ENCODE measurements at places on chromosomes 1 and 21.

DNA sequence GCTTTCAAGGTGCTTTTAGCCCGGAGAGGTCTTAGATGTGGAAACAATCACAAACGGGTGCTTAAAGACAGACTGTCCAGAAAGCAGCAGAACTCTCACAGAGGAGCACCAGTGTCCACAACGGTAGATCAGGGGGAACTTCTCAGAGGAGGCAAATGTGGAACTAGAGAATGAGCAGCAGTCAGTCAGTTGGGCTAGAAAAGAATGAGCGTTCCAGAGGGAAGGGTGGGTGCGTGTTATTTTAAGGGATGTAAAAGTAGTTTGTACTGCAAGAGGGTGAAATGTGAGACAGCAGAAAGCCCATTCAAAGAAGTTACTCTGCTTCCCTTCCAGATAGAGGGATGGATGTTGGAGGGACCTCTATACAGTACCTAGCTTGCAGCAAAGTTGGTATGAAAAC is 30.9 kb downstream of the RGS5 start:
- no peak for DNase-seq

GRCh38 chr21:24903994-24904635 is 703.2 kb downstream of the MRPL39 start:
- DNase-seq, result no peak

DNA sequence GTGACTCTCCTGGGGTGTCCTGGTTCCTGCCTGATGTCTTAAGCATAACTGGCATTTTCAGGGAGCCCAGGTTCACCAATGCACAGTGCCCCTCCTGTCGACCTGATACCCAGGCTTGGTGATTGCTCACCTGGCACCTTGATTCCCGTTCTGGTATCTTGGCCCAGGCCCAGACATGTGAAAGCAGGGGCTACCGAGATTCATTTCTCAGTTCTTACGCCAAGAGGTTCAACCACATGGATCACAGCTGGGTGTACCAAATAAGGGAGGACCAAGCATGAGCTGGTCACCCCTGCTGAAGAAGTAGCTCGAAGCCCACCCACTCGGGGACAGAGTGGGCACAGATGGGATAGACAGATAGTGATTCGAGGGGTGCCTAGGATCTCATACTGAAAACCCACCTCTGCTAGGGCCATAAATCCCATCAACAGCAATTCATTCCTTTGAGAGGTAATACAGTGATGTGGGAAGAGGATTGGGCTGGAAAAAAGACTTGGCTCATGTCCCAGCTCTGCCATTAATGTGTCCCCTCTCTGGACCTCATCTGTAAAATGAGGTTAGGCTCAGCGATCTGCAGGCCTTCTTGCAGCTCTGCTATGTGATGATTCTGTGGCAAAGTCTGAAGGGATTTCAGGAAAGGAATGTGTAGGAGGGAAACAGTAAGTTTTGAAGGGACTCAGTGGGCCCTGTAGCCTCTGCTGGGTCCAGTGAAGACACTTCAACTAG is 2.7 kb downstream of the EPHX1 start:
- DNase-seq, result no peak

DNA sequence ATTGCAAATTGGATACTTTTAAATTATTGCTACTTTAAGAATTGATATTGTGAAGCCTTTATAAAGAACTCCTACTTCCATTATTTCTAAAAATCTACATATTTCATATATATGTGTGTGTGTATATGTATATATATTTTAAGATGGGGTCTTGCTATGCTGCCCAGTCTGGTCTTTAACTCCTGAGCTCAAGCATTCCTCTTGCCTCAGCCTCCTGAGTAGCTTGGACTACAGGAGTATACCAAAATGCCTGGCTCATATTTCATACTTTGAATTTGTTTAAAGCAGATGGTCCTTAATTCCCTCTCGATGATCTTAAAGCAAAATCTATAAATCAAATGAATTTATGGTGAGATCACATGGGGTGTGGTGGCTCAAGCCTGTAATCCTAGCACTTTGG is 25.1 kb upstream of the CPLANE2 start:
- no peak for DNase-seq

Data from tibial nerve (tissue), 4 donors.